CD4-positive, alpha-beta T cell treated with Interleukin-1 beta for 1 hour (primary cell): ENCODE measurements at places on chromosomes 1 and 21.
A peak's percentile ranks its signal among the peaks of the same experiment; 100 is the strongest.

GRCh38 chr1:100538913-100539835 lies 1.2 kb downstream of the GPR88 start:
- peak; percentile 23 for DNase-seq

DNA sequence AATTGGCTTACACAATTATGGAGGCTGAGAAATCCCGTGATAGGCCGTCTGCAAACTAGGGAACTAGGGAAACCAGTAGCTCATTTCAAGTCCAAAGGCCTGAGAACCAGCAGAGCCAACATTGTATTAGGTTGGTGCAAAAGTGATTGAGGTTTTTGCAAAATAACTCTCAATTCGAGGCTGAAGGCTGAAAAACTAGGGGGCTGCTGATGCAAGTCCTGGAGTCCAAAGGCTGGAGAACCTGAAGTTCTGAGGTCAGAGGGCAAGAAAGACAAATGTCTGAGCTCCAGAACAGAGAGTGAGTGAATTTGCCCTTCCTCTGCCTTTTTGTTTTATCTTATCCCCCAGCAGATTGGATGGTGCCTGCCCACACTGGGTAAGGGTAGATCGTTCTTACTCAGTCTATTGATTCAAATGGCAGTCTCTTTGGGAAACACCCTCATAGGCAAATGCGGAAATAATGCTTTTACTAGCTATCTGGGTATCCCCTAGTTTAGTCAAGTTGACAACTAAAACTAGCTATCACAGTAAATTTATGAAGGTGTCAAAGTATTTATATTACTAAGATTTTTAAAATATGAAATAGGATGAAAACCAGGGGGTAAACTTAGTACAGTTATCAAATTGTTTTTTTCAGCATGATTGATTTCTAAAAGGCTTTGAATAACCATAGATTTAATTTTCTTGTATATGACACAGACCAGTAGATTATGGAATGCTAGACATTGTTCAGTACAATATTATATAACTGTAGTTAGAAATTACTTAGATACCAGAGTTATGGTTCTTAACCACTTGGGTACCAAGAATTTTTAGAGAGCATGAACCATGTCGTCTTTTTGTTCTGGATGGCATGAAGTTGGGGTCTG lies 15.4 kb downstream of the RABGAP1L start:
- DNase-seq, result no peak

- no peak for DNase-seq
Observed at GRCh38 chr1:54845772-54846171, 41.2 kb downstream of the DHCR24 start.

DNA sequence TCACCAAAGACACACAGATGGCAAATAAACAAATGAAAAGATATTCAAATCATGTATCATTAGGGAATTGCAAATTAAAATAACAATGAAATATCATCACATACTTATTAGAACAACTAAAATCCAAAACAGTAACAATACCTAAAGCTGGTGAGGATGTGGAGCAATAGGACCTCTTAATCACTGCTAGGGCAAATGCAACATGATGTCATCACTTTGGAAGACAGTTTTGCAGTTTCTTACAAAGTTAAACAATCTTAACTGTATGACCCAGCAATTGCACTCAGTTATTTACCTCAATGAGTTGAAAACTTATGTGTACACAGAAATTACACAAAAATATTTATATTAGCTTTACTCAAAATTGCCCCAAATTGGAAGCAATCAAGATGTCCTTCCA lies 47.3 kb downstream of the SELENOF start:
- DNase-seq, result no peak

DNA sequence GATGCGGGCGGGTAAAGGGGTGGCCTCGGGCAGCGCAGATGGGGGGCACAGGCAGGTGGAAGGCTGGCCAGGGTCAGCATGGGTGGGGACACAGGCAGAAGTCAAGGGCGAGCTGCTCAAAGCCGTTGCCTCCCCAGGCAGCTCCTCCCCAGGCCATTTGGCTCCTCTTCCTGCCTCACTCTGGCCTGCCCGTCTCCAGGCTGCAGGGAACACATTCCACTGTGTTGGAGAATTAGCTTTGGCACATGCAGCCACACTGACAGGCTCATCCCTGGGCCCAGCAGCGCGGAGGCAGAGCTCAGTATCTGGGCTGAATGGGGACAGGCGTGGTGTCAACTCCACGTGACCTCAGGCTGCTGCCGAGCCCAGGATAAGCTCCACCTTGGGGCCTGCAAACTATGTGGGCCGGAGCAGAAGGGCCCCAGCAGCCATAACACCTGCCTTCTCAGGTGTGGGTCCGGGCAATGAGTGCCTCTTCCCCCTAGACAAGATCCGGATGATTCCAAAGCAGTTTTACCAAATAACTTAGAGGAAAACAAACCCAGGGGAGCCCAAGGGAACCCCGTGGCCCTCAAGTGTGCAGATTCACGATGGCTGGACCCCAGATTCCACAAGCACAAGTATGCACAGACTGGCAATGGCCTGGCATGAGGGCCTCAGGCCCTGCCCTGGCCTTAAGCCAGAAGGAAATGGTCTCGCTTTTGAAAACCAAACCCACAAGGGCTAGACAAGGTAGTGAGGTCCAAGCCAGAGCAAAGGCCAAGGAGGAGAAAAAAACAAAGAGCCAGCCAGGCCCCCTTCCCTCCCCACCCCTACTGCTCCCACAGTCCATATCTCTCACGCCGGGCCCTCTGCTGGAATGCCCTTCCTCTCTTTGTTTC lies 40.2 kb downstream of the HSPG2 start:
- DNase-seq, result no peak

DNA sequence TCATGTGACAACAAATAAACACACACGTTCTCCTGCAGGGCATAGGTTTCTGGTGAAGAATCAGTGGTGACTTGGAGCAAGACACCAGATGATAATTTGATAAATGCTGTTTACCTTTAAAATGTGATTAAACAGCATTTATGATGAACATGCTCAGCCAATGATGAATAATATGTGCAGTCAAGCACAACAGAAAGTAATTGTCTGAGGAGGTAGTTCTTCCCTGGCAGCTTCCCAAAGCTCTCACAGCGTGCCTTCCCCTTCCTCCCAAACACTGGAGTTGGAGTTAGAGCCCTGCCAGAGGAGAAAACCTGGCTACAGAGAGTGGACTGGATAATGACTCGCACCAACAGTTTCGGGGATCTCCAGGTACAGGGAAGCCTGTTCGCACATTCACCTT lies 463.5 kb downstream of the SMYD3 start:
- DNase-seq, result no peak

DNA sequence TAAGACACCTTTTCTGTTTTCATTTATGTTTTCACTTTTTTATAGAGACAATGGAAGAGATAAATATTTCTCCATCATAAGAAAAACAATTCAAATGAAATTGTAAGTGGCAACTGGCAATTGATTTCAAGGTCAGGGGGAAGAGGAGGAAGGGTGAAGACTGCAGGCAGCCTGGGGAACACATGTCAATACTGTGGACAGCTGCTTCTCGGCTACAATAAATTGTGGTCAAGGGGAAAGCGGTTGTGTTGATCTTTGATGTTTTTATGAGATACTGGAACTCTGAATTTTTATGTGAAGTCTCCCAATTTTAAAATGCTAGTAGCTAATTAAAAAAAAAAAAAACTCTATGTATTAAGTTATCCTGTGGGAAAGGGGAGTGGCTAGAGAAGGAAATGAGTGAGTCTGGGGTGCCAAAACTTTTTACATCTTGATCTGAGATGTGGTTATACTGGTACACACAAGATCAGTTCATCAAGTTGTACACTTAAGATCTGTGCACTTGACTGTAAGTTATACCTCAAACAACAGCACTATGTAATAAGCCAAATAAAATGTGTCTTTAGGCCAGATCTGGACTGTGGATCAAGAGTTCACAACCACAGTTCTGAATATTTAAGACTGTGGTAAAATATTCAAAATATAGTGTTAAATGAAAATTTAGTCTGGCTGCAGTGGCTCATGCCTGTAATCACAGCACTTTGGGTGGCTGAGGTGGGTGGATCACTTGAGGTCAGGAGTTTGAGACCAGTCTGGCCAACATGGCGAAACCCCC lies 18.0 kb downstream of the SSX2IP start:
- DNase-seq, result no peak

- DNase-seq, result no peak
Observed at GRCh38 chr21:38839328-38840286, 33.9 kb downstream of the ETS2 start.

DNA sequence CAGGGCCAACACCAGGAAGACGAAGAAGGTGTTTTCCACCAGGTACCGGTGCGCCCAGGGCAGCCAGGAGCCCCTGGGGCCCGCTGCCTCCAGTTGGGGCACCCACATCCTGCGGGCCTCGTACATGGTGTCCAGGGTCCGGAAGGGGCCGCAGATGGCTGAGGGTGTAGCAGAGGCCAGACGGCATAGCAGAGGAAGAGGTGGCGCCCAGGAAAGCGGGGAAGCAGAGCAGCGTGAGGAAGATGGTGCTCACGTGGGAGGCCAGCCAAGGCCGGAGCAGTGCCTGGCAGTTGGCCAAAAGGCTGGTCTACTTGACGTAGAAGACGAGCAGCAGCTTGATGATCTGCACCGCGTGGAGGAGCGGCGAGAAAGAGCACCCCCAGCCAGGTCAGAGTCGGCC lies 40.4 kb downstream of the ZNF691 start:
- no peak for DNase-seq

DNA sequence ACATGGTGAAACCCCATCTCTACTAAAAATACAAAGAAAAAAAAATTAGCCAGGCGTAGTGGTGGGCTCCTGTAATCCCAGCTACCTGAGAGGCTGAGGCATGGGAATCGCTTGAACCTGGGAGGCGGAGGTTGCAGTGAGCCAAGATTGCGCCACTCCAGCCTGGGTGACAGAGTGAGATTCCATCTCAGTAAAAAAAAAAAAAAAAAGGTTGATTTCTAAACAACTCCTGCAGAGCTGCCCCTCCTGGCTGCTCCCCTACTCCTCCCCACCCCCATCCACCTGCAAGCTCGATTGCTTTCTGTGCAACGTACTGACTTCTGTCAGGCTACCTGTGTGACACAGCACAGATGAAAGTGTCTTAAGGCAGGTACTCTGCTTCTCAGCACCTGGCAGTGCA lies 13.3 kb downstream of the ETV3L start:
- no peak for DNase-seq

DNA sequence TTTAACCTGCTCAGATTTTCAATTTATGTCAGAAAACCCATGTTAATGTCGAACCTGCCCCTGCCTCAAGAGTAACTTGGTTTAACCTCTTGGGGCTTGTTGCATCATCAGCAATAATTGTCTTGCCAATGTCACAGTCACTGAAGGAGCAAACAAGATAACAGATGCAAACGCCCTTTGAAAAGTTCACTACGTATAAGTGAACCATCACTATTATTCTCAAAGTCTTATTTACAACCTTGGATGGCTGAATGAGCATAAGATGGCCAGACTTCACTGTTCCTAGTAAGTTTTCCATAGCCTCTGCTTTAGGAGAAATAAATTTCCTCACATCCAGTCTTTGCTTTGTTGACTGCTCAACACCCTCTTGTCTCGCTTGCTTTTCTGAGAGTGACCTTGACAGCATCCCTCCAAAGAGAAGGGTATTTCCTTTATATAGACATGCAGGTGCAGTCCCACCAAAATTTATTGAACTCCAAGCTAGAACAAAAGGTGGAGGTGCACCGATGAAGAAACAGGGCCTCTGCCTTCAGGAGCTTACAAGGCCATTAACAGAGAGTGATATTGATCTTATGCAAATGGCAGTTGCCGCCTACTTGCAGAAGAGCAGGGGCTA lies 749 bp upstream of the LRIG2 start:
- DNase-seq, result no peak

DNA sequence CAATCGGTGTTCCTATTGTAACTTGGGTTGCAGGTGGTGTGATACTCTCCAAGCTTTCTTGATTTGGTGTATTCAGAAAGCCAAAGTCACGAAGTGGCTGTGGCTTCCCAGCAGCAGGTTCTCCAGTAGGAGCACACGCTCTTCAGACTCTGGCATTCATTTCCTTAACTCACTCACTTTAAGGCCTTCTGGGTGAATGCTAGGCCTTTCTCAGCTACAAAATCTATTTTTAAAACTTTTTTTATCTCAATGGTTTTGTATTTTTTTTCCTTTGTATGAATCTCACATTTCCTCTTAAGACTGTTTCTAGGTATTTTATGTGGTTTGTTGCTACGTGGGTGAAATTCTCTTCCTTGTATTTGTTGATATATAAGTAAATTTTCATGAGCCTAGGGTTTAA lies 22.9 kb upstream of the PKN2 start:
- DNase-seq, result no peak

DNA sequence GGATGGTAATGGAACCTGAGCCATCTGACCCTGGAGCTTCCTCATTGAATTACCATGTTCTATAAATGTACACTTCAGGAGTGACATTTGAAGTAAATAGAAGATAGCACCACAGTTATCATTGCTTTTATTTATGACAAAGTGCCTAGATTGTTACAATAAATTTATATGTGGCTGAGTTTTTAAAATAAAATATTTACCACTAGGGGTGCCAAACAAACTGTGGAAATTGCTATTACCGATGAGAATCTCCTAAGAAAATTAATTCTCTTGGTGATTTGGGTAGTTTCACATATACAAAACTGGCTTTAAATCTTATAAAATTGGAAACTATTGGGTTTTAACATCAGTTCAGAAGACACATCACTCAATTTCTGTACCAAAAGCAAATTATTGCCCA lies 1.4 kb upstream of the TNR start:
- DNase-seq, result no peak

DNA sequence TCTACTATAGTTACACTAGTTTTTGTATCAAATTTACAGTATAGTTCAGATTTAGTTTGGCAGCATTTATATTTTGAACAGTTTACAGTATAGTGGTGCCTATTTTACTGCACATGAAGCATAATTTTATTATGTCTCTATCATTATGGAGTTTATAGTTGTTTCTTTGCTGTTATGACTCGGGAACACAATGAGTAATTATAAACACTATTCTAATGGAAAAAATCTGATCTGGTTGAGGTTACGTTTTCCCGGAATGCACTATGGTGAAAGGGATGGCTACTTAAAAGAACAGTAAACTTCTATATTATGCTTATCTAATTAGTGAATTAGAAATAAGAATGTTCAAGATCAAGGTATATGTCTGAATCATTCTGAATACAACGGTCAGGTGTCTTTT lies 10.6 kb downstream of the LCA5L start:
- DNase-seq, result no peak

DNA sequence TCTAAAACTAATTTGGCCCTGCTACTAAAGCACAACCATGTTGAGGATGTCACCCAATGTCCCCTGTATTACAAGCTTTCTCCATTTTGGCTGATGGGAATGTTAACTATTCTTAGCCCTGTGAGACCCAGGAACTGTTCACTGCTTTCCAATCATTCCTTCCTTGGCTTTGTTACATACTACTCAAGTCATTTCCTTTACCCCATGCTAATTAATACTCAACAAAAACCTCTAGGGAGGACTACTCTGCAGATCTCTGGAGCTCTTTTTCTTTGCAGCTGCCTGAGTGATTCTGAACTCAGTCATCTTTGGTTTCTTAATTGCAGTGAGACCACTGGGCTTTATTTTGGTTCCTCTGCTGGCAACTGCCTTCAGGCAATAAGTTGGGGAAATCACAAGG lies 23.3 kb upstream of the RPE65 start:
- DNase-seq, result no peak

GRCh38 chr1:97820470-97821188 lies 100.2 kb downstream of the DPYD start:
- DNase-seq, result no peak

GRCh38 chr1:33344896-33345560 lies 24.1 kb upstream of the A3GALT2 start:
- no peak for DNase-seq
